Spinal cord (tissue), 10 donors: ENCODE measurements at places on chromosomes 6 and 20.
A peak's percentile ranks its signal among the peaks of the same experiment; 100 is the strongest.

DNA sequence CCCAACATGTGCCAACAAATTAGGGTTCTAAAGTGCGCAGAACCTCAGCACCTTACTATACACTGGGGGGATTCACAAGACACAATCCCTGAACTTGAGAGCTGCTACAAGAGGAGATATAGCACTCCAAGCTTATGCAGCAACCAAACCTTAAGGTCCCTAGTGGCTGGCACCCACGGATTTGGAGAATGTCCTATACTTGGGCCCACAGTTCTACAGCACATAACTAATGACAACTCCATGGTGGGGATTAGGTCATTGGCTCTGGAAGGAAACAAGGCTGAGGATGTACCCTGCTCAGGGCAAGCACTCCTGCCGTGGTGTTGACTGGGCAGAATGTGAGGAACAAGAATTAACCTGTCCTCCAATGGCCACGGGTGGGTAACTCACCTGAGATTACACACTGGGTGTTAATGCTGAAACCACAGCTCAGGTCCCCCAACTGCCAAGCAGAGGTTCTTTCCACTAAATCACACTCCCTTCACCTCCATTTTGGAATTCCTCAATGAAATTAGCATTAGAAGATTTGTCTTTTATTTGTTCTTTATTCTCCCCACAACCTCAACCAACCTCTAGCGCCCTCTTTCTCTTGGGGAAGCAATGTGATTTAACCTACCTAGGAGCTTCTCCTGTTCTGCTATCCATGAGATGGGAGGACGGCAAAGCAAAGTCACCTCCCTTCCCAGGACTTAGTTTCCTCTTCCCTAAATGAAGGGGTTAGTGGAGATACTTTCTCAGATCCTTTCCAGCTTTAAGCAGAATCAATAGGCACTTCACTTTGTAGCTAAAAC is 32.0 kb downstream of the TRERF1 start:
- no peak for DNase-seq

GRCh38 chr6:152398316-152398715 is 238.8 kb downstream of the SYNE1 start:
- no peak for DNase-seq

DNA sequence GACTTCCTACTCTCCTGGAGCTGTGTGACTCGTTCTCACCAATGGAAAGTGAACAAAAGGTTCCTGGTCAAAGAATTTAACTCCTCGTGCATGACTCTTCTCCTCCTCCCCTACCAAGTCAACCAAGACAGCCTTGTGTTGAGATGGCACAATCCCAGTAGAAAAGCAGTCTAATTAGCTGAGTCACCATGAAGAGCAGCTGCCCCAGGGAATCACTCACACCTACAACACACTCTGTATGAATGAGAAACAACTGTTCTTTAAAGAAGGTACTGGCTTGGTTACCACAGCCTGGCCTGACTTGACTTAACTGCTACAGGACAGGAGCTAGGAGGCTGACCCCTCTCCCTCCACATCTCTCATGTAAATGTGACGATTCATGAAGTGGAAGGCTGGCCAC is 2.9 kb upstream of the HLA-DOB start:
- DNase-seq: no peak

GRCh38 chr6:113018351-113019151 is 671.4 kb downstream of the RFPL4B start:
- peak; percentile 66 for DNase-seq

DNA sequence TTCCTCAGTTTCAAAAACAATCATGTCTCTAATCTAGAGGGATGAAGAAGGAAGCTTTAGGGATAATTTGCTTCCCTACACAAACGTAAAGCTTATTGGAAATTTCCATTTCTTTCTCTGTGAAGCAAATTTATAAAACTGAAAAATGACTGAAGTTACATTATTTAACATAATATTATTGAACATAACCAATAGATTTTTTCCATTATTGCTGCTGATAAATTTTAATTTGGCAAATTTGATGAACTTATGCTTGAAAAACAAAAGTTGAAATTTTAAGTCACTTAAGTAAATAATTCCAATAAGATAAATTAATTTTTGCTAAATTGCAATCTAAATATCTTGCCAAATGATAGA is 140.9 kb downstream of the GMDS start:
- no peak for DNase-seq

- DNase-seq: no peak
Measured at GRCh38 chr6:123022975-123023374, 26.9 kb downstream of the CLVS2 start.

- no peak for DNase-seq
Measured at GRCh38 chr6:160808263-160808662, 106.2 kb downstream of the PLG start.

DNA sequence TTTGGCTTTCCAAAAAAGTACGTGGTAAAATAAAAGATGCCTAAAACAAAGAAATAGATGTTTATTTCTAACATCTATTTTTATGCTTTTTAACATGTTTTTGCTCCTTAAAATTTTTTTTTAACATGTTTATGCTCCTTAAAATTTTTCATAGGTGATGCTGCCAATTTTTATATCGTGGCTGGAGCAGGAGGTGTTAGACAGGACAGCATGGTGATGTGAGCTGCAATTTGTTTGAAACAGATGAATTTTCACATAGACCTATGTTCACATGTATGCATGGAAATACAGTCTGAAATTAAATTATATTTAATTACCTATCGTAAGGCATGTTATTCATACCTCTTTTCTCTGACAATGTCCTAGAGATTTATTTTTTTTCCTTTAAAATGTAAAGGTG is 784.8 kb downstream of the EPHA7 start:
- peak; percentile 63 for DNase-seq

DNA sequence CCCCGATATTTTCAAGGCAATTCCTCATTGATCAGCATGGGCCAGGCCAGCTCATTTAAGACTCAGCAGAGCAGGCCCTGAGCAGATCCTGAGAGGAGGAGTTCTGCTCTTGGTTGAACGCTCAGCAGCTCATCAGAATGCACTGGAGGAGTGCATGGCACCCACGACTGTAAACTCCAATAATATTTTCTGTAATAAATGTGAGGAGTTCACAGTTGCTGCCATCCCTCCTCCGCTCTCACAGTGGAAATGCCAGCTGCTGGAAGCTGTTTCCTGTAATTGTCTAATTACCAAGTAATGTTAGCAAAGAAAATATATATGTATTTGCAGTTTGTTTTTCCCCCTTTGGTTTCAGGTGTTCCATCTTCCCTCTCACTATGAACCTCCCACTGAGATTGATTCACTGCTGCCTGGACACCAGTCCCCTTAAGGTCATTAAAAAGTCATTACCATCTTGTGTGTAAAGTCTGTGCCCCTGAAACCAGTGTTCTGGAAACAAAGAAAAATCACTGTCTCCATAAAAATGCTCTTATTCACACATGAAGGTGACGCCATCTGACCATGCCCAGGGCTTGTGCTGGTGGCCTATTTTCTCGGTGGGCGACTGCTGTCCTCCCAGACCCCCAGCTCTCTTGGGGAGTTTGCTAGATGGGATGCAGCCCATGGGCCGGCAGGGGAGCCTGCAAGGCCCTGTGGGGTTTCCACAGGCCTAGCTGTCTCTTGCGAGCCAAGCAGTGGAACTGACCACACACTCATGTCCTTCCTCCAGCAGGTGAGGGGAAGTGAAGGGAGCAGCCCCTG is 374.2 kb downstream of the ZFAND3 start:
- peak; percentile 82 for DNase-seq

- DNase-seq: no peak
Measured at GRCh38 chr6:123997223-123997622, 193.6 kb downstream of the NKAIN2 start.

- DNase-seq: no peak
Measured at GRCh38 chr6:89237158-89237557, 20.0 kb upstream of the GABRR1 start.

DNA sequence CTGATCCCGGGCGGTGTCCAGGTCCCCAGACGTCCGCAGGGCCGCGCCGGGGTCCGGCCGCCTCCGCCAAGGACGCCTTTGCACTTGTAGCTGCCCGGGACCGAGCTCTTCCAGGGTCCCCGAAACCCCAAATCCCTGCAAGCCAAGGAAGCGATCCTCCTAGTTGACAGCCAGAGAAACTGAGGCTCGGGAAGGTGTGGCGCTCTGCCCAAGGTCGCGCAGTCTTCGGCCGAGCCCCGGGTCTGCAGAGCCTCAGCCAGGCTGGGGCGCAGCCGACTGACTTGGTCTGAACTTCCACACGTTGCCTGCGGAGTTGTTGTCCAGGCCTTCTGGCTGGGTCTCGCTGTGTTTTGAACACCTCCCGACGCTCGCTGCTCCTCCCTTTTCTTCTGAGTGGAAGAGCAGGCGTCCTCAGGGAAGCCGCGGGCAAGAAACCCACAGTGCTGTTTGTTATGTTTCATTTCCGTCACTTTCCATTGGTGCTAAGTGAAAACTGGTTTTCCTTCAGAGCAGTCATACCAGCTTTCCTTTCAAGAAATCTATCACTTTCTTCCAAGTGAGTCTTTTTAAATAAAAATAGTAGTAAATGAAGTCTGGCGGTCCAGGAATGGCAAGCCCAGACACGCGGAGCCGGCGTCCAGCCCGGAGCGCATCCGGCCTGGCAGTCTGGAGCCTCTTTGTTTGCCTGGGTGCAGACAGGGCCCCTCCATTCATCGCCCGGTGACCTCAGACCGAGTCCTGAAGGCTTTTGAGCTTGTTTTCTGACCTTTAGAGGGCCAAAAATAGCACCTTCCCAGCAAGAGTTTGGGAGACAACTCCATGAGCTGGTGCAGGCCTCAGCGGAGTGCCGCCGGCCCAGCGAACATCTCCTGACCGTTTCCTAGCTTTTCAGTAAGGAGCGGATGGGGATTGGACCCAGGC is 698 bp downstream of the FAM210B start:
- DNase-seq: peak; percentile 76

DNA sequence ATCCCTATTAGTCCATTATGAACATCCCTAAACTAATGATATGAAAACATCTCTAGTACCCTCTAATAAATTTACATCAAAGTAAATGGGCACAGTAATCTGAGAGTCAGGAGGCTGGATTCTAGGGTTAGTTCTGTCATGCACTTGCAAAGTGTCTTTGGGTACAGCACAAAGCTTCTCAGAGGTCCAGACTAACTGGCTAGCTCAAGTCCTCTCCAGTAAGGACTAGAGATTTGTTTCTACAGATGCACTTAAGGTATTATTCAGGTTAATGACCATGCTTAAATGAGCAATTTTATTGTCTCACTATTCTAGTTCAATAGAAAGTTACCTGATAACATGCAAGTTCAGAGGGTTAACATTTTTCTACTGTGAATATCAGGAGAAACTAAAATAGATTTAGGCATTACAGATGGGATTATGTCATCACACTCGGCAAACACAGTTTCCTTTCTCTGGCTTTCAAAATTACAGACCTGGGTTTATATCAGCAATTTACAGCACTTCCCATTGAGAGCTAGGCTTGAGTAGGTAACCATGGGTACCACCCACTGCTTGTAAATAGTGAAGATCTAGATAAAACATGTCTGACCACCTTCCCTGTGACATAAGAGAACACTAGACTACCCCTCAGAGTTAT is 402.9 kb upstream of the RUNX2 start:
- no peak for DNase-seq

DNA sequence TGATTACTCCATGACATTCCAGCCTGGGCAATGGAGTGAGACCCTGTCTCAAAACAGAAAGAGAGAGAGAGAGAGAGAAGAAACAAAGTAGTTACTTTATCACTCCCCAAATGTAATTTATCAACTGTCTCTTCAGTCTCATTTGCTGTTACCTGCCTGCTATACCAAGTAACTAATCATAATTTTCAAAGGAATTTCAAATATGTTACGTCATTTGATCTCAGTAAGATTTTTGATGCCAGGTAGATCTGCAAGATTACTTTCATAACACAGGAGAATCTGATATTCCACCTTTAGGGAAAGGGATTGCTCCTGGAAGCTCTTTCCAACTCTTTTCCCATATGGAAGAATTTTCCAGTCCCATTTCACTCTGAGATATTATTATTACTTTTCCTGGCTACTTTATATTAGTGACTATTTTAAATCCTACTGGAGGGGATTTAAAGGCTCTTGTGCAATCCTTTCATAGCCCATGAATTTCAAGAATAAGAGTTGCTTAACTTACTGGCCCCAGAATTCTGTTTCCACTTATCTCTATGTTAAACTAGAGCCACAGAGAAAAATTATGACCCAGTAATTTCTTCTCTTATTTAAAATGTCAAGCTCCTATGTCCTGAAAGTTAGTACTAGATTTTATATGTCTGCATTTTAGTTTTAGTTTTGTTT is 390.2 kb upstream of the FLRT3 start:
- DNase-seq: no peak

GRCh38 chr20:35030136-35030535 is 62.5 kb downstream of the TRPC4AP start:
- DNase-seq: no peak

DNA sequence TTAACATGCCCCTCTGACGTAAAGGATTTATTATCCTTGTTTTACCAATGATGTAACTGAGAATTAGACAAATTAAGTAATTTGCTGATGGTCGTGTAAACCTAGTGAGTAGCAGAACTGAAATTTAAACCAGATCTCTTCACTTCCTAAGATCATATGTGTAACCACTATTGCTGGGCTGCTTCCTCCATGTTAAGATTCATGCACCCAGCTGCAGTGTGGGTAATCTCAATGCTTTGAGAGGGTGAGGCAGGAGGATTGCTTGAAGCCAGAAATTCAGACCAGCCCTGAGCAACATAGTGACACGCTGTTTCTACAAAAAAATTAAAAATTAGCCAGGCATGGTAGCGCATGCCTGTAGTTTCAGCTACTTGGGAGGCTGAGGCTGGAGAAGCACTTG is 97.9 kb downstream of the L3MBTL3 start:
- no peak for DNase-seq

- peak; percentile 78 for DNase-seq
Measured at GRCh38 chr6:15247500-15248450, 1.9 kb downstream of the JARID2 start.
